ENCODE measurements at places on chromosomes 5 and 9.

DNA sequence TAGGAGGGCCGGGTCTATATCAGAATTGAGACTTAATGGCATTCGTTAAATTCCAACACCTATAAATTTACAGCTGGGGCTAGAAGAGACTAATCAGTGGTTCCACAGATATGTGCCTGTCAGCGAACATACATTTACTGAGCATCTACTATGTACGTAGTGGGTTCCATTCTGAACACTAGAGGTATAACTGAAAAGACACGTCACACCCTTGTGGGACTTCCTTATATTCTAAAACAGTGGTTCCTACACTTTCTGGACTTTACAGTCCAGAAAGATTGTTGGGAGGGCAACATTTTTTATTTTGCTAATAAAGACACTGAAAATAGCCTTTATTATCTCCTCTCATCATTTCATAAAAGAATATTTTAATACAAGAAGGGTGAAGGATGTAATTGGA is 140.5 kb downstream of the SCAMP1 start:
- DNase-seq, result no peak

GRCh38 chr5:153985498-153985897 is 53.2 kb downstream of the FAM114A2 start:
- DNase-seq, result no peak

DNA sequence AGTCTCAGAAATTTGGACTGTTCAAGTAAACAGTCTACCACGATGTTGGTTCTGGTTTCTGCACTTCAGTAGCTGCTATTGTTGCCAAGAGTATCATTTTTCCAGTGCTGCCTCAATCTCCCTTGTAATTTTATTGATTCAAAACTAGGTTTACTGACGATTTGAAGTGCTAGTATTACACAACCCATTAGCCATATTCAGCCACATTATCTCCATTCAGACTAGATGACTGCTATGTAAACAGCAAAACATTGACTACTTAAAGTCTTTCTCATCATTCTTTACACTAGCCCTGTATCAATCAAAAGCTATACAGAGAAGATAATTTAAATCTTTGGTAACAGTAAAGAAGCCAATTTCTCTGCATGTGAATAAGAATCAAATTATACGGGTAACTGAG is 102.0 kb upstream of the TSLP start:
- no peak for DNase-seq

DNA sequence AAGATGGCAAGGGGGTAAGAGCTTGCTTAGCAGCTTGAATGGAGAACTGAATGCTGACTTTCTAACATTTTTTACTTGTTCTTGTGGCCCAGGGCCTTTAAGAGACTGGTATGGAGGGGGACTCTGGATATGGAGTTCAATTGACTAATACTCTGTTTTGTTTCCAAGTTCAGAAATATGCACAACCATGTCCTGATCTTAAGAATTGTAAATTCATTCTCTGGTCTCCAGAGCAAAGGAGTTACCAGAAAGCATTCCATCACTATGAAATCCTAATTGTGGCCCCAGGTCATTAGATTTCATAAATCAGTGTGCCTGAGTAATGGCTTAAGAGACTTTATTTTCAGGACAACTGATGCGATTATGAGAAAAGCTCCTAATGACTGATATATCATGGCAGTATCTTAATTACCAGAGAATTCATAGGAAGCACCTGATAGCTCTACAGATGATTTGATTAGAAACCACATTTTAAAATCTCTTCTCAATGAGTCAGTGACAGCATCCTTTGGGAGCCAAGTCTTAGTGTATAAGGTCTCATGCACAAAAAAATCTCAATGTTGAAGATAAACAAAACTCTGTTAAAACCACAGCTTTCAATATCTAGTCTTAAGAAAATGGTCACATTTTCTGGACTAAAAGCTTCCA is 613.6 kb upstream of the KLF4 start:
- no peak for DNase-seq

DNA sequence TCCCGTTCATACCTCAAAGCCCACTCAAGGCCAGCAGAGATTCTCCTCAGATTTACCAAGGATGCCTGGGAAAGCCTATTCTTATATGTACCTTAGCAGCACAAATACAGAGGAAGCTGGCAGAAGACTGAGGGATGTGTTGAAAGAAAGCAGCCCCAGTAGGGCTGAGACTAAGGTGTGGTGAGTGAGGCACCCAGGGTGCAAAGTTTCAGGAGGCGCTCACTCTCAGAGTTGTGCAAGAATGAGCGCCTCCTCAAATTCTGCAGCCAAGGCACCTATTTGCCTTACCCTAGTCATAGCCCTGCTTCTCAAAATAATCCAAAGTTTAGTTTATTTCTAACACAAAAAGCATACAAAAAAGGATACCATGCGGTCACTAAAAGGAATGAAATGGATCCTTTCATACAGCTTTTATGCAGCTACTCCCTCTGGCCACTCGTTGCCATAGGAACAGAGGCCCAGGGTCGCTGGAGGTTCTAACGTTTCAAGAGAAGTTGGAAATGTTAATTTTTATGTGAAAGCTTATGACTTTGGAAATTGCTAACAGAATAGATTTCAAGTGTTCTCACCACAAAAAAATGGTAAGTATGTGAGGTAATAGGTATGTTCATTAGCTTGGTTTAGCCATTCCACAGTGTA is 79.7 kb upstream of the SMIM23 start:
- no peak for DNase-seq

- DNase-seq, result no peak
These were observed 19.7 kb downstream of the ANXA2R start for GRCh38 chr5:43020399-43020746.
